RWPE2 (cell line): ENCODE measurements at places on chromosomes 16 and 17.

- H3K4me1 ChIP-seq = peaks cover 61% of the 10 kb centered on the region
- peaks cover 54% of the 10 kb centered on the region for H3K36me3 ChIP-seq
- no peak overlapping the region for H3K4me3 ChIP-seq
- H3K27ac ChIP-seq = peak overlapping the region; percentile 76
- no peak for DNase-seq
Observed at GRCh38 chr17:48051706-48052486, 3.7 kb downstream of the NFE2L1 start.

- no peak for DNase-seq
- H3K27ac ChIP-seq = no peak overlapping the region
- no peak overlapping the region for H3K4me3 ChIP-seq
- H3K4me1 ChIP-seq = no peaks in the 10 kb centered on the region
- no peaks in the 10 kb centered on the region for H3K27me3 ChIP-seq
Observed at GRCh38 chr16:83010776-83011720, 384.3 kb downstream of the CDH13 start.

DNA sequence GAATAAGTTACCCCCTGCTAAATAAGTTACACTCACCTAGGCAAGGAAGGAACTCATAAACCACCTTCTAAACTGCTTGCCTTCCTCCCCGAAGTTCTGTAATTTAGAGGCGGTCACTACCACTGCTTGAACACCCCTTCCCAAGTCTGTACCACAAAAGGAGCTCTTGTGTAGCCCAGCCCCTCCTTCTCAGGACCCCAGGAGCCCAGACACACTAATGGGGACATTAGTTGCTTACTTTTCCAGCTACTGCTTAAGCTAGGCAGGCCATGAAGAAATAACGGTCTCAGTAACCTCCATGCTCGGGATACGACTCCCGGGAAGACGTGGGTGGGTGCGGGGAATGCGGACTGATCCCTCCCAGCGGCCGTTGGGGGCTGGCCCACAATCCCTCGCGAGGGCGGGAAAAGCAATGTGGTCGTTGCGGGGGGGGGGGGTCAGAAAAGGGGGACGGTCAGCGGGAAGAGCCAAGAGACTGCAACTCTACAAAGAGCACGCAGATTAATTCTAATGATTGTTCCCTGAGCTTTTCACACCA lies at the start of gene TEX14:
Gene TEX14 (minus strand): TSS at position 345 of the 538 bp plus-strand sequence. CDS start 40,044 bp downstream, outside the sequence.
- no peak for DNase-seq
- H3K27ac ChIP-seq = peak within 1 kb of the TSS; percentile 69

GRCh38 chr16:88992351-88993165 lies 15.6 kb upstream of the CBFA2T3 start:
- H3K36me3 ChIP-seq = no peaks in the 10 kb centered on the region
- no peak overlapping the region for H3K27ac ChIP-seq
- H3K27me3 ChIP-seq = peaks cover 50% of the 10 kb centered on the region
- DNase-seq = no peak
- H3K4me1 ChIP-seq = no peaks in the 10 kb centered on the region

GRCh38 chr16:84751241-84751640 lies 51.4 kb downstream of the USP10 start:
- H3K27me3 ChIP-seq = no peaks in the 10 kb centered on the region
- peaks cover 53% of the 10 kb centered on the region for H3K36me3 ChIP-seq
- peak overlapping the region; percentile 7 for H3K27ac ChIP-seq
- no peak for DNase-seq
- H3K4me1 ChIP-seq = peaks cover 23% of the 10 kb centered on the region

- no peaks in the 10 kb centered on the region for H3K27me3 ChIP-seq
- H3K27ac ChIP-seq = no peak overlapping the region
- no peaks in the 10 kb centered on the region for H3K36me3 ChIP-seq
- H3K4me3 ChIP-seq = no peak overlapping the region
- peaks cover 11% of the 10 kb centered on the region for H3K4me1 ChIP-seq
- DNase-seq = peak; percentile 85
Observed at GRCh38 chr16:85331688-85332087, 219.4 kb upstream of the CIBAR2 start.

DNA sequence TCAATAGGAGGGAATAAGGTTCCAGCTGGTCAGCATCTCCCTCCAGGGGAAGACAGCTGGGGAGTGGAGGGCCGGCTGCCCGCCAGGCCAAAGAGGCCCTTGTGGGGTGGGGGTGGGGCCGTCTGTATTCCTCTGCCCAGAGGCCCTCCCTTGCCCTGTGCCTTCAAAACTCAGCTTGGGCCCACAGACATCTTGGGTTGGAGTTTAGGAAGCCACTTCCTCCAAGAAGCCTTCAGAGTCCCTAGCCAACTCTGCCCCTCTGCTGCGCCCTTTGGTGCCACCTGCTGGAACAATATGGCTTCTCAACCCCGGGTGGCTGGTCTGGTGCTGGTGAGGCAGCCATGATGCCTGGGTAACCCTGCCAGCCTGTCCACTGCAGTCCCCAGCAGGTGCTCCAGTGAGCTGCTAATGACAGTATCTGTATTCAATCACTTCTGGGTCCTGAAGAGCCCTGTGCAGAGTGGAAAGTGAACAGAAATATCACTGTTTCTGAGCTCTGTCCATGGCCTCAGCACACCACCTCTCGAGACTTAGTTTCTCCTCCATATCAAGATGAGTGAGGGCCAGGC lies 16.7 kb downstream of the HSD11B2 start:
- H3K27ac ChIP-seq = no peak overlapping the region
- no peaks in the 10 kb centered on the region for H3K27me3 ChIP-seq
- DNase-seq = no peak
- H3K4me1 ChIP-seq = no peaks in the 10 kb centered on the region

DNA sequence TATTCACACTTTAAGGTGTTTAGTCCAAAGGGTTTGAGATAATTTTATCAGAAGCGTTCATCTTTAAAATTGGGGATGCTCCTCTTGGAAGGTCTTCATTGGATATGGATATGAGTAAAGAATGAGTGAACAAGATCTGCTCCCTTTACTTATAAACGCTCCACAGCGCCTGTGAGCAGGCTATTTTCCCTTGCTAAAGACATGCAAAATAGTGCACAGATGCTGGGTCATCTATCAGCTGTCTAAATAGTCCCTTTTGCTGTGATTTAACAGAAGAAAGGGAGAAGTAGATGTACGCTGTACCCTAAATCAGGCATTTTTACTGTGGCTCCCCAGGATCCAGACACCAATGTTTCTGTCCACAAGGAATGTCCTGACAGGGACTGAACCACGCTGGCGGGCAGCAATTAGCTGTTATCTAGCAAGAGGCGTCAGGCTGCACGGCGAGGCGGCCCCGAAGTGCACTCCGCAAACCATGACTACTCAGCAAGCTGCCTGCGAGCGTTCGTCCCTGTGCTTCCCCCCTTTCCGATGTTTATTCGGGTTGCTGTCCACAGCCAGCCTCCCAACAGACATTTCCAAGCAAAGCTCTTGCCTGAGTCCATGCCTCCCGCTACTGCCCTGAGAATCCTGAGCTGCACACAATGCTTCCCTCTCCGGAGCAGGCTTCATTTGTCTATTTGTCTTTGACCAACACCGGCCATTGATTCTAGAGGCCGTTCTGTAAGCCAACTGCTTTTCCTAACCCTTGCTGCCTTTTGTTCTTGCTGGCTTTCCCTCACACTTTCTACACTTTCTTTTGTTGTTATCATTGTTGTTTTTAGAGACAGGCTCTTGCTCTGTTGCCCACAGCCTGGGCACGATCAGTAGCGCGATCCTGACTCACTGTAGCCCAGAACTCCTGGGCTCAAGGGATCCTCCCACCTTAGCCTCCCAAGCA lies 55.7 kb upstream of the CNEP1R1 start:
- H3K36me3 ChIP-seq = no peaks in the 10 kb centered on the region
- no peak overlapping the region for H3K4me3 ChIP-seq
- no peak overlapping the region for H3K27ac ChIP-seq
- no peaks in the 10 kb centered on the region for H3K4me1 ChIP-seq
- peaks cover 2% of the 10 kb centered on the region for H3K27me3 ChIP-seq
- no peak for DNase-seq

- no peaks in the 10 kb centered on the region for H3K36me3 ChIP-seq
- peaks cover 34% of the 10 kb centered on the region for H3K4me1 ChIP-seq
- H3K27me3 ChIP-seq = no peaks in the 10 kb centered on the region
- no peak for DNase-seq
Observed at GRCh38 chr17:44903012-44903685, 3.9 kb upstream of the EFTUD2 start.

GRCh38 chr17:901964-902363 lies 77.6 kb downstream of the NXN start:
- H3K4me3 ChIP-seq = no peak overlapping the region
- H3K27ac ChIP-seq = peak overlapping the region; percentile 99
- H3K27me3 ChIP-seq = no peaks in the 10 kb centered on the region
- peaks cover 44% of the 10 kb centered on the region for H3K4me1 ChIP-seq
- peaks cover 34% of the 10 kb centered on the region; the same call in 1 of the 2 replicates for H3K36me3 ChIP-seq
- DNase-seq = no peak

- H3K36me3 ChIP-seq = no peaks in the 10 kb centered on the region
- no peak overlapping the region for H3K27ac ChIP-seq
- no peaks in the 10 kb centered on the region for H3K4me1 ChIP-seq
- H3K4me3 ChIP-seq = no peak overlapping the region
- DNase-seq = peak; percentile 29
Observed at GRCh38 chr17:47730681-47731080, 2.4 kb upstream of the TBX21 start.

DNA sequence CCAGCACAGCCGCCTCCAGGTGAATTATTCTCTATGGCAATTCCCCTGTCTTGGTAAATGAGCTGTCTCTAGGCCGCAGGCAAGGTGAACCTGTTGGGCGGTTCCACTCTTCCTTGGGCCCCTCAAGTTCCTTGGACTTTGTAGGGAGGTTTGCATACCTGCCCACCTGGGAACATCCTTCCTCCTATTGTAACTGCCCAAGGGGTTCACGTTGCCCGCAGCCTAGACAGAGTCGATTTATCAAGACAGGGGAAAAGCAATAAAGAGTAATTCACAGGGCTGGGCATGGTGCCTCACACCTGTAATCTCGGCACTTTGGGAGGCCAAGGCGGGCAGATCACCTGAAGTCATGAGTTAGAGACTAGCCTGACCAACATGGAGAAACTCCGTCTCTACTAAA lies 122.5 kb downstream of the KCNJ18 start:
- no peaks in the 10 kb centered on the region for H3K36me3 ChIP-seq
- H3K4me1 ChIP-seq = no peaks in the 10 kb centered on the region
- H3K4me3 ChIP-seq = no peak overlapping the region

GRCh38 chr17:8118769-8119580 lies 661 bp upstream of the ALOXE3 start:
- DNase-seq = no peak
- no peaks in the 10 kb centered on the region for H3K36me3 ChIP-seq
- H3K4me3 ChIP-seq = peak overlapping the region; percentile 46
- H3K4me1 ChIP-seq = no peaks in the 10 kb centered on the region
- H3K27ac ChIP-seq = peak overlapping the region; percentile 91
- no peaks in the 10 kb centered on the region for H3K27me3 ChIP-seq

DNA sequence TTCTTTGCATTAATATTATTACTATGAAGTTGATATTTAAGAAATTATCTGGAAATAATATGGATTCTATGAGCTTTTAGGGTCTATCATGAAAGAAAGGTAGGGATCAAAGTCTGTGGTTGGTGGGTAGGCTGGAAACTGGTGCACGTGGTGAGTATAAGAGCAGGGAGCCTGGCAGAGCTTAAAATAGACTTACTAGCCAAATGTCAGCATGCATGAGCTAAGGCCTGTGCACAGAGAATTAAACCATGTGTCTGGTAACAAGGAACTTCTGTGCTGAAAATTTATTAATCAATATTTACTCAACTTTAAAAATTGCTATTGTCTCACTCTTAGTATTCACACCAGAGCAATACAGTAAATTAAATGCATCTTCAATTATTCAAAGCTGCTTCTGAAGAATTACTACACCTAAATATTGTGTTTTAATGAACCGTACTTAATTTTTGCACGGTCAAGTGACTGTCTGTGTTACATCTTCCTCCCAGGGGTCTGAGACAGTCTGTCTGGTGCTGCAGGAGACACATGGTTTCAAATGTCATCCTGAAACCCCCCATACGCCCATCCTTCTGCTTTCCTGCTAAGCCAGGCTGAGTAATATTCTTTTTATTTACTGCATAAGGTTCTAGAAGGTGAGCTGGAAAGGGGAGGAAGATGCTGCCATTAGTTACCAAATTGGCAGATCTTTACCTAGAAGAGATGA lies 161.0 kb upstream of the NLRP1 start:
- H3K27me3 ChIP-seq = peaks cover 2% of the 10 kb centered on the region
- H3K4me3 ChIP-seq = no peak overlapping the region
- no peaks in the 10 kb centered on the region for H3K36me3 ChIP-seq
